Kidney tubule cell (primary cell): ENCODE measurements at places on chromosomes 6 and 20.

GRCh38 chr20:63016514-63017075, 9.8 kb upstream of the BHLHE23 start:
- DNase-seq, result no peak

- peak; percentile 40 for DNase-seq
These were observed 73.3 kb downstream of the SLC22A23 start for GRCh38 chr6:3383525-3383924.

GRCh38 chr20:58816051-58816450, 34.7 kb downstream of the GNAS-AS1 start:
- no peak for DNase-seq

GRCh38 chr20:23446505-23446904, 6.2 kb downstream of the CST11 start:
- DNase-seq, result peak; percentile 55
